ENCODE measurements at places on chromosomes 13 and 19.
A peak's percentile ranks its signal among the peaks of the same experiment; 100 is the strongest.

- DNase-seq: no peak
Measured at GRCh38 chr19:18141031-18141430, 11.9 kb upstream of the PIK3R2 start.

- DNase-seq: no peak
Measured at GRCh38 chr19:46609511-46610412, 8.6 kb downstream of the CALM3 start.

DNA sequence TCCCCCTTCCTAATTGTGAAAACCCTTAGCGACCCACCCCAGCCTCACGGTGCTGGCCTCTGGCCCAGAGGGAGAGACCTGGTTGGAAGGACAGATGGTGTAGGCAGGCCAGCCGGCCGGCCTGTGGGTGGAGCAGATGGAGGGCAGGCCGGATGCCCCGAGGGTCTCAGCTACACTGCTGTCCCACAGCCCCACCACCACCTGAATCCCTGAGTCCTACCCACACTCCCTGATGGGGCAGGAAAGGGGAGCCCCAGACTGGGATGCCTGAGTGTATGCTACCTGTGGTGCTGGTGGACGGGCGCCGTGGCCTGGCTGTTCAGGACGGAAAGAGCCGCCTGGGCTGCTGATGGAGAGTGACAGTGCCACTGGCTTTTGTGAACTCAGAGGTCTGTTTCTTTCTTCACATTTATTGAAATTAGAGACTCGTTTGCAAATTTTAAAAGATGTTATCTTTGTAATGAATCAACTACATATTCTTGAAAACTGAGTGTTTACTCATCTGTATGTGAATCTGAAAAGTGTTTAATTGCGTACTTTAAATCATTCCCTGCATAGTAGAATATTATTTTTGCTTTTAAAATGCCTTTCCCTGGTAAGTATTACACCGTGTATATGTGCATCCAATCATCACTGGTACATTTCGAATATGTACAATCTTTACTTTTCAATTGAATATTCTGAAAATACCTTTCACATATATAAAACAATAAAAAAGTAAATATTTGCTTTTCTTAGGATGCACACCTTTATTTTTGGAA lies 35.7 kb downstream of the TFDP1 start:
- no peak for DNase-seq

DNA sequence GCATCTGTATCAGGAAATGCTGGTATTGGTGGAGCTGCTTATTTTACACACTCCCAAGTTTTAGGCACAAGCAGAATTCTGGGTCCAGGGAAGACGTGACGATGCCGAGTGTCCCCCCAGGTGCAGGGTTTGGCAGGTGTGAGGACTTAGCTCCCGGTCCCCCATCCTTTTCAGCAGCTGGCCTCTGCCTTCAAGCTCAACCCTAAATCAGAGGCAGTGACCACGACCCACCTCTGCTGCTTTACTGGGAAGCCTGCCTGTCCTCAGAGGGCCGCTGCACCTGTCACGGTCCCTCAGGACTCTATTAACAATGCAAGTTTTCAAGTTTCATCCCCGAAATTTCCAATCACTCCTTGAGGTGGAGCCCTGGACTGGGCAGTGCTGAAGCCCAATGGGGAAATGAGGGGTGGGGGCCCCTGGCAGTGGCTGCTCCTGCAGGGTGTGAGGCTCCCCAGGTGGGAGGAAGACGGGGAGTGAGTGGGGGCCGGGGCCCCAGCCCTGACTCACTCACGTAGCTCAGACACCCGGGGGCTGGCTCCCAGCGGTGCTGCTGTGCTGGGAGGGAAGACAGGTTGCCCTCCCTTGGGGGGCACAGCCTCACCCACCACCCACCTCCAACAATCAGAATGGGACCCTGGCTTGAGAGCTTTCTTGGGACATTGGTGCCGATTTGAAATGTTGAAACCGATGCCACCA lies 92.6 kb upstream of the MCF2L start:
- no peak for DNase-seq

DNA sequence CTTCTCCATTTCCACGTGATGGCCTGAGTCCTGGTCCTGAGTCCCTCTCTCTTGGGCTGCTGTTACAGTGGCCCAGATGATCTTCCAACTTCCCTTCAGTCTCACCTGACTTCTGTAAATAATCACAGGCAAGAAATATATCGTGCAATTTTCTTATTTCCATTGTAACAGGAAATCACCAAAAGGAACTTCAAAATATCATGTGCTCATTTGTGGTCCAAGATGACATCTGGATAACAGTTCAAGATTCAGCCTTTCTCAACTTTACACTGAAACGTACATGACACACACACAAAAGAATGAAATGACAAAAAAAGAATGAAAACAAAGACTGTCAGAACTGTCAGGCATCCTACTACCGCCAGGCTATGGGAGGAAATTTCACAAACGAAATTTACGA lies 22.0 kb upstream of the RAP2A start:
- DNase-seq: no peak

DNA sequence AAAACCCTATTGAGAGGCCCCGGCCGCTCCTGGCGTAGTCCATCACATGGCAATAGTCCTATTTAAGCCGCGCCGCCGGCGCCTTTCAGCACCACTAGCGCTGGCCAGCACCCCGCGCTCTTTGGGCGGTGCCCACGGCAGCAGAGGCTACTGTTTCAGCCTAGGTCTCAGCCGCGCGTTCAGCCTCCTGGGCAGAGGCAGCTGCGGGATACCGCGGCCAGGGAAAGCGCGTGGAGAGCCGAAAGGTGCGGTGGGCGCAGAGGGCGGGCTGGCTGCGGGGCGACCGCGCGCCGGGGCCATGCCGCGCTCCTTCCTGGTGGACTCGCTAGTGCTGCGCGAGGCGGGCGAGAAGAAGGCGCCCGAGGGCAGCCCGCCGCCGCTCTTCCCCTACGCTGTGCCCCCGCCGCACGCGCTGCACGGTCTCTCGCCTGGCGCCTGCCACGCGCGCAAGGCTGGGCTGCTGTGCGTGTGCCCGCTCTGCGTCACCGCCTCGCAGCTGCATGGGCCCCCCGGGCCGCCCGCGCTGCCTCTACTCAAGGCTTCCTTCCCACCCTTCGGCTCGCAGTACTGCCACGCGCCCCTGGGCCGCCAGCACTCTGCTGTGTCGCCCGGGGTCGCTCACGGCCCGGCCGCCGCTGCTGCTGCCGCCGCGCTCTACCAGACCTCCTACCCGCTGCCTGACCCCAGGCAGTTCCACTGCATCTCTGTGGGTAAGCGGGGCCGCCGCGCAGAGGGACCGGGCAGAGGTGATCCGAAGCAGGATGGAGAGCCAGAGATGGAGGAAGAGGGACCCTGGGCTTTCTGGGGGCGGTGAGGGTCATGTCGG lies at the start of gene GSX1:
Gene GSX1, plus strand, starts transcription at position 91 of the 826 bp plus-strand sequence. Its CDS starts 208 bp downstream, at position 299.
- DNase-seq: no peak

- no peak for DNase-seq
Measured at GRCh38 chr13:64993514-64994164, 2236.5 kb downstream of the PCDH9 start.

DNA sequence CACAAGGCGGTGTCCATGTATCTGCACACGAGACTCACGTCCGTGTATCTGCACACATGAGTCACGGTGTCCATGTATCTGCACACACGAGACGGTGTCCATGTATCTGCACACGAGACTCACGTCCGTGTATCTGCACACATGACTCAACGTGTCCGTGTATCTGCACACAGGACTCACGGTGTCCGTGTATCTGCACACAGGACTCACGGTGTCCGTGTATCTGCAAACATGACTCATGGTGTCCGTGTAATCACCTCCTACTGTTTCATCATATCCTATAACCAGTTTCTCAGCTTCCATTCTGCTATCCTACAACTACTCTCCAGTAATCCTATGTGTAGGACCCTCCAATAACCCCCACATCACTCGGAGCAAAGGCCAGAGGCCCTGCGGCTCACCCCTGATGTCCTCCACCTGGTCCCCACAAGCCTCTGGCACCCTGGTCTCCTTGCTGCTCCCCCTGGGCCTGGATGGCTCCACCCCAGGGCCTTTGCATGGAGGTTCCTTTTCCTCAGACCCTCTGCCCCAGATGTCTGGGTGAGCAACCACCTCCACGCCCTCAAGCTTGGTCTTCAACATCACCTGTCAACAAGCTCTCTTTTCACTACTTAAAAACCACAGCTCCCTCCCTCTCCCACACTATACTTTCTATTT lies 2.5 kb upstream of the TMEM255B start:
- no peak for DNase-seq

DNA sequence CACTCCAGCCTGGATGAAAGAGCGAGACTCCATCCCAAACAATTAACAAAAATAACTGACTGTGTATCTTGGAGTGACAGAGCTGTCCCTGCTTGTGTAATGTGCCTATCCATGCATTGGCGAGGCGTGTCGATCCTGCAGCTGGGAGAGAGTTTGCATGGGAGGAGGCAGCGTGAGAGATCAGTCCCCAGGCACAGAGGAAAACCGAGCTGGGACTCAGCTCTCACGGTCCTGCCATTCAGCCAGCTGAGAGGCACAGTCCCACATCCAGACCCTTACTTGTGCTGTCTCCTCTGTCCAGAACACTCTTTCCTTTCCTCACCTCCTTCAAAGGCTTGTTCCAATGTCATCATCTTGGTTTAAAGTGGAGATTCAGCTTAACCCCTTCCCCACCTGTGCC lies 11.9 kb upstream of the SULT2B1 start:
- no peak for DNase-seq

- no peak for DNase-seq
Measured at GRCh38 chr13:110045202-110045601, 258.8 kb upstream of the IRS2 start.

- no peak for DNase-seq
Measured at GRCh38 chr19:4068047-4068966, 1.6 kb upstream of the ZBTB7A start.

GRCh38 chr13:79937771-79938216 lies 403.1 kb downstream of the SPRY2 start:
- DNase-seq: no peak

GRCh38 chr19:43839139-43839538 lies 12.0 kb downstream of the ZNF283 start:
- no peak for DNase-seq

- no peak for DNase-seq
Measured at GRCh38 chr13:36029166-36029565, 102.0 kb downstream of the DCLK1 start.

GRCh38 chr19:51783372-51783771 lies 11.6 kb upstream of the FPR3 start:
- DNase-seq: no peak

- DNase-seq: peak; percentile 21
Measured at GRCh38 chr19:18478545-18479311, 40.8 kb upstream of the ISYNA1 start.

DNA sequence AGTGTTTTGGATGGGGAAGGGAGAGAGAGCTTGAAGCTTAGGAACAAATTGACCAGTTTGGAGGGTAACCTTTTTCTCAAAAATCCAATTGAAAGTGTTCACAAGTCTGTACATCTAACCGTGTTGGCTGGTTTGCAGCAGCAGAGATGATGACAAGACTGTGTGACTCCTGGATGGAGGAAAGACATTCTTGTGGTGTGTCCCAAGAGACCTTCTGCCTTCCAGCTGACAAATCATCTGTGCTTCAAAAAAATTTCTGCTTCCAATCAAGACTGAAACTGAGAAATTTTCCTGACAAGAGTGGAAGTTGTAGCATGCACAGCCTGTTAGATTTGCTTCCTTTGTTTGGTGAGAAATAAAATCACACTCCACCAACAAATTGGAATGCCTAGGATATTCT lies 56.2 kb downstream of the LACC1 start:
- no peak for DNase-seq

DNA sequence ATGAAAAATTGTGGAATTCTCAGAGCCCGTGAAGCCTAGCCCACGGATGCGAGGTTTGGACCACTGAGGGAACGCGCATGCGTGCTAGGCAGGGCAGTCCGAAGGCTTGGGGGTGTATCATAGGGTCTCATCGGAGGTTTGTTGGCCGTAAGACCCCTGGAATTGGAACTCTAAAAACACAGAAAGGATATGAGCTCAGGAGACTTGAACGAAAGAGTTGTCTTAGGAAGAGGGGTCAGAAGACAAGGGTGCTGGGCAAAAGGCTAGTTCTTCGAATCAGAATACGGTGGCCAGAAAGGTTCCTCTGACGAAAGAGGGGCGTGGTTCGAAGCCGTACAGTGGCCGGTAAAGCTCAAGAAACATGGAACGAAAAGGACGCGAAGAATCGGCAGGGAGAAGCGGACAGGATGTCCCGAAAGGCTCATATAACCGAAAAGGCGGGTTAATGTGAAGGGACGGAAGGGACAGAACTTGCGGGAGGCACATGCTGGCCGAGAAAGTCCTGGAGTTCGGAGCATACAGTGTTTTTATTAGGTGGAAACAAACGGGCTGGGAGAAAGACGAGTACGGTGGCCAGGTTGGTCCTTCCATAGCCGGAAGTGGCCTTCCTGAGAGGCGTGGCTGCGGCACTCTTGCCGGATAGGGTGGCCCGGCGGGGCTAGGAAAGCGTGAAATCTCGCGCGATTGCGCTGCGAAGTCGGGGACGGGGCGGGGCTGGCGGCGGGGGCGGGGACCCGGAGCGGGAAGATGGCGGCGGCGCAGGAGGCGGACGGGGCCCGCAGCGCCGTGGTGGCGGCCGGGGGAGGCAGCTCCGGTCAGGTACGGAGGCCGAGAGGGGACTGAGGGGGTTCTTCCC lies at the start of gene CLPTM1:
Gene CLPTM1, plus strand, starts transcription at position 732 of the 856 bp plus-strand sequence. Its CDS starts 16 bp downstream, at position 748.
- DNase-seq: peak; percentile 93

- DNase-seq: no peak
Measured at GRCh38 chr19:14544977-14545715, 15.8 kb downstream of the TECR start.

DNA sequence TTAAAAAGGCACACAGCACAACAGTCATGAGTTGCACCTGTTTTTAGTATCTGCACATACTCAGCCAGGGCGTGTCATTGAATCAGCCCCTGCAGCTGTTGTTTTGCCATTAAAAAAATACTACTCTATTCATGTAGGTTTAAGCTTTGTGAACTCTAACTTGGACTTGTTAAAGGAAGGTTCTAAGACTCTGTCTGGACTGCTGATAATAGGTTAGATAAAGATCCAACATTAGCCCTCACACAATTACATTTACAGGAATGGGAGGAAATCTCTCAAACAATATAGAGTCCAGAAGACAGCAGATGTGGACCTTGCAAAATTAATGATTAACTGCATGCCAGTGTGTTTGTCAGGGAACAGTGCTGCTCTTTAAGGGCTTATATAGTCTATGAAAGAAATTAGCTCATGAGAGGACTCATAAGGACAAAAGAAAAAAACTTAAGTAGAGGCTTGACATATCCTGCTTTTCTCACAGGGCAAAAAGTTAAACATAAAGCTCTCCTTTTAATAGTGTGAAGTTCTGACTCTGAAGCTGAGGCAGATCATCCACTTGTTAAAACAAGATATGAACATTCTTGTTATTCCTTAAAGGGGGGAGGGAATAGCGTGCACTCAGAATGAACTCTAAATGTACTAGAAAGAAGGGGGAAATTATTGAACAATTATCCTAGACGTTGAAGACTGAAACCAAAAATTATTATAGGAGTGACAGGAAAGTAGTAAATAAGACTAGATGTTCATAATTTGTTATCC lies 243.6 kb downstream of the NDFIP2 start:
- no peak for DNase-seq

- DNase-seq: no peak
Measured at GRCh38 chr19:19602713-19603324, 15.7 kb downstream of the PBX4 start.

Data from stimulated activated CD4-positive, alpha-beta T cell treated with anti-CD3 and anti-CD28 coated beads, Interleukin-2, amount 100 ng/mL, for 4 hours (primary cell).